Amniotic stem cell (primary cell): ENCODE measurements at places on chromosomes 6 and 20.

- DNase-seq: no peak
Observed at GRCh38 chr20:63315240-63315689, 22.3 kb downstream of the COL20A1 start.

- no peak for DNase-seq
Observed at GRCh38 chr6:46243754-46244153, 73.0 kb upstream of the ENPP5 start.

- DNase-seq: no peak
Observed at GRCh38 chr20:19515074-19515473, 243.0 kb upstream of the RIN2 start.

- DNase-seq: no peak
Observed at GRCh38 chr6:150999107-150999506, 133.6 kb downstream of the MTHFD1L start.

DNA sequence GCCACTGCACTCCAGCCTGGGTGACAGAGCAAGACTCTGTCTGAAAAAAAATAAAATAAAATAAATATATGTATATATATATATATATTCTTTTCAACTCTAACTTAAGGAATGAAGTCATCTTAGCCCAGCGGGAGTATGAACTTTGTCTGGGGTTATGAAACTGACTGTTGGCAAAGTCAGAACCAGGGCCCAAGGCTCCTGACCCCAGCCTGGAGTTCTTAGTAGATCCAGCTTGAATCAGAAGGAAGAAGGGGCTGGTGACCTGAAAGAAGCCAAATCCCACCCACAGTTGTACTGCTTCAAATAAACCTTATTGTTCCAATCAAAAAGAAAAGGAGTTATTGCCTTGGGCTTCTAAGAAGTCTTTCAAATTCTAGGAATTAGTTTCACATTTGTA is 83.1 kb upstream of the MAP7 start:
- DNase-seq: no peak

- DNase-seq: no peak
Observed at GRCh38 chr6:68635412-68635705, 277 bp downstream of the ADGRB3 start.

DNA sequence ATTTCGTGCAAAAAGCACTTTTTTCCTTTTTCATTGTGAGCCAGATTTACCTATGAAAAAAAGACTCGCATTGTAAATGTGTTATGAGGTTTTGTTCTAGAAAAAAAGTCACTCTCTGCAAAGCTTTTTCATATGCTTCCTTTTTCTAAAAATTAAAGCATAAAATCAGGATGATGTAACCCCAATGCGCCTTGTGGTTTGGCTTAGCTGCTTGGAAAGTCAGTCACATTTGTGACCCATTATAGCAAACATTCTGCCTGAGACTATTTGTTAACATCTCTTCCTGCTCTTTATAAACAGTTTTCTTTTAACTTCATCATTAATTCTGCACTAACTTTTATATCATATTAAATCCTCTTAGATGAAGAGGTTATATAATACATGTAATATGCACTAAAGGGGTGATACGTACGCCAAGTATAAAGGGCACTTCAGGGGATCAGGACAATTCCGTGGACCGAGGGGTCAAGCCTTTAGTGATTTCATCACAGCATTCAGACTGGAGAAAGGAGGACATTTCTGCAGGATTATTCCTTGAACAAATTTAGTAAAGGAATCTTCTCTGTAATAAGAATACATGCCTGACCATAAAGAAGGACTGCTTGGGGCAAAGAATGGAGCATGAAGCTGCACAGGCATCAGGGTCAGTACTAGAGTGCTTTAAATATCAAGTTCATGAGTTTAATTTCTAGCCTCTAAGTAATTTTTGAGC is 48.1 kb upstream of the SMLR1 start:
- peak; percentile 67 for DNase-seq

DNA sequence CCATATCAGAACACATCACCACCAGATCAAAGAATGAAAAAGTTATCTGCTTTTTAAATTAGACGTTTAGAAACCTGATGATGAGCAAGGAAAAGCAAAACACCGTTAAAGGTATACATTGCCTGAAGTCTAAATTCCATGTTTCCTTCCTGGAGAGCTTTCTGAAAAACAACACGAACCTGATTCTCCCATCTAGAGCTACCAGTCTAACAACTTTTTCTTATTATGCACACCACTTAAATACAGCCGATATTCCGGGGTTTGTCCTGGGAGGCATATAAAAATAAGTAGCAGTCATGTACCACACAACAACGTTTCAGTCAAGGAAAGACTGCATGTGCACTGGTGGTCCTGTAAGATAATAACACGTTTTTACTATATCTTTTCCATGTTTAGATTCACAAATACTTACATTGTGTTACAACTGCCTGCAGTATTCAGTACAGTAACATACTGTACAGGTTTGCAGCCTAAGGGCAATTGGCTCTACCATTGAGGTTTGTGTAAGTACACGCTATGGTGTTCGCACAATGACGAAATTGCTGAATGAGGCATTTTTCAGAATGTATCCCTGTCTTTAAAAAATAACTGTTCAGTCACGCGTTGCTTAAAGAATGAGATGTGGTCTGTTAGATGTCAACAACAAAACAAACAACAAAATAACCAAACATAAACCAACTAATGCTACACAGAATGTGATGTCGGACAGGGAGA is 19.1 kb upstream of the LYRM2 start:
- no peak for DNase-seq

GRCh38 chr20:36228770-36229169 is 7.5 kb upstream of the AAR2 start:
- DNase-seq: no peak
